ENCODE measurements at places on chromosomes 7 and 10.

GRCh38 chr10:34811968-34812514, 3.1 kb downstream of the PARD3 start:
- DNase-seq: no peak
- no peaks in the 10 kb centered on the region for H3K4me1 ChIP-seq
- H3K27ac ChIP-seq: no peak overlapping the region
- H3K36me3 ChIP-seq: no peaks in the 10 kb centered on the region

- H3K4me1 ChIP-seq: no peaks in the 10 kb centered on the region
- no peak overlapping the region for H3K27ac ChIP-seq
- H3K36me3 ChIP-seq: no peaks in the 10 kb centered on the region
- no peak for DNase-seq
Measured at GRCh38 chr7:28069807-28070206, 110.8 kb downstream of the JAZF1 start.

DNA sequence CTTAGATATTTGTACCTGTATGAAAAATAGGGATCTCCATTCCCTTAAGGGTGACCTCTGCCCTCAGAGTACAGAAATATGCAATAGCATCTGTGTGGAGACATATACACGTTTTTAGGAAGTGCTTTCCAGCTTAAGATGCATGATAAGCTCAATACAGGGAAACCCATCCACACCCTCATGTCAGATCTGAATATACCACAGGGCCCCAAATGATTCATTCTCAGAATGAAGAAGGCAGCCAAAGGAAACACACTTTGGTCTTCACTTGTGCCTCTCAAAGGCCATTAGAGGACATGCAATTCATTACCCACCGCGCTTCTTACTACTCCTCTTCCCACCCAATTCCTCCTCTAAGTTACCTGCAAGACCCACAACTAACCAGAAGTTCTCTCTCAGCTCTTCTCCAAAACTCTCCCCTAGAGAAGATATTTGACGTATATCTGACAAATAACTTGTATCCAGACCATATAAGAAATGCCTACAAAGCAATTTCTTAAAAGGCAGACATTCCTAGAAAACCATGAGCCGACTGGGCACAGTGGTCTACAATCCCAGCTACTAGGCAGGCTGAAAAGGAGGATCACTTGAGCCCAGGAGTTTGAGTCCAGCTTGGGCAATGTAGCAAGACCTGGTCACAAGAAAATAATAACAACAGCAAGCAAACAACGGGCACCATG, 103.0 kb downstream of the OAT start:
- no peaks in the 10 kb centered on the region for H3K27me3 ChIP-seq
- DNase-seq: no peak
- H3K27ac ChIP-seq: no peak overlapping the region
- no peaks in the 10 kb centered on the region for H3K36me3 ChIP-seq

DNA sequence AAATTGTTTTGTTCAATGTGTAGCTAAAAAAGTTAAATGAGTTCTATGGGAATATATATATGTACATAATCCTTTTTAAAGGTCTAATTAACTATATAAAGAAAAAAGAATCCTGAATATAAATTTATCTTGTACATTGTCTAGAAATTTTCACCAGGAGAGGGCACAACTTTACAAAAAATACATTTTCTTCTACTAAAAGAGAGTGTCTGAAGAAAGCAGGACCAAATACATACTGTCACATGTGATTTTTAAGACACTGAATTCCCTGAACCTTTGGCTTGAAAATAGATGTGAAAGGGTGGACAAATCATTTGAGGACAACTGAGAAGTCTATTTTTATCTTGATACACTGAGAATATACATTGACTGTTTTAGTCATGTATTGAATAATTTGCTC, 204.3 kb downstream of the DGKB start:
- H3K4me1 ChIP-seq: no peaks in the 10 kb centered on the region
- H3K27ac ChIP-seq: no peak overlapping the region
- DNase-seq: no peak
- H3K36me3 ChIP-seq: no peaks in the 10 kb centered on the region

DNA sequence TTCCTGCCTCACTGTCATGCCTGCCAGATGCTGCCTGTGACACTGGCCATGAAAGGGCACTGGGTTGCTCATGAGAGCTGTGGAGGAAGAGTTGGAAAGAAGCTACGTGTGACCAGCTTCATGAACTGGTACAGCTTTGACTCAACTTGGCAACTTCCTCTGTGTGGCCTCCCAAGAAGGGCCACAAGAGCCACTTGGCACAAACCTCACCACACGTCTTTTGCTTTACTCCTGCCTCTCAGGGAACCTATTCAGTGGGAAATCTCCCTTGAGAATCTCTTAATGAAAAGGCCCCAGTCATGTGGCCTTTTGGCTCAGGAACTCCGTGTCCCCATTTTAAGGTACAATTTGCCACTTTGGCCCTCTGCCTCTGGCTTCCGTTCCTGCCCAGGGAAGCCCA, 54.5 kb downstream of the FRMD4A start:
- no peak for DNase-seq
- no peaks in the 10 kb centered on the region for H3K36me3 ChIP-seq
- no peak overlapping the region for H3K27ac ChIP-seq
- H3K4me3 ChIP-seq: no peak overlapping the region

DNA sequence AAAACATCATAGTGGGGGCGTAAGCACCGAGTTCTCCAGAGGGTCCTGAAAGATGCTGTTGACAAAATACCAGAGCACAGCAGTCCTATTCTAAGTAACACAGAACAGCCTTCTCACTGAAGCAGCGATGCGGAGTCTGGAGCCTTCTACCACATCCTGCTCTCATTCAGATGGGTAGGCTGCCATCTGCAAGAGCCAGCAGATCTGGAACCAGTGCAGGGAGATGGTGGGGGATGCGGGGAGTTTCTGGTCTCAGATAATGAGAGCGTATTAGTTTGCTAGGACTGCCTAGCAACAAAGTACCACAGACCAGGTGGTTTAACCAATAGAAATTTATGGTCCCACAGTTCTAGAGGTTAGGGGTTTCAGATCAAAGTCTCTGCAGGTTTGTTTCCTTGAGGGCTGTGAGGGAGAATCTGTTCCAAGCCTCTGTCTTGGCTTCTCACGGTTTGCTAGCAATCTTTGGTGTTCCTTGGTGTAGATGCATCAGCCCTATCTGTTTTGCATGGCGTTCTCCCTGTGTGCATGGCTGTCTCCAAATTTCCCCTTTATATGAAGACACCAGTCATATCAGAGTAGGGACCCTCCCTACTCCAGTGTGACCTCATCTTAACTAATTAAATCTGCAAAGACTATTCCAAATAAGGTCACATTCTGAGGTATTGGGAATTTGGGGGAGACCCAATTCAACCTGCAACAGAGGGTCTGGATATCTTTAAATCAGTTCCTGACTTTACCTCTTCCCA, 52.0 kb upstream of the STEAP1B start:
- no peaks in the 10 kb centered on the region for H3K36me3 ChIP-seq
- H3K27ac ChIP-seq: no peak overlapping the region
- no peaks in the 10 kb centered on the region for H3K27me3 ChIP-seq
- no peak for DNase-seq

DNA sequence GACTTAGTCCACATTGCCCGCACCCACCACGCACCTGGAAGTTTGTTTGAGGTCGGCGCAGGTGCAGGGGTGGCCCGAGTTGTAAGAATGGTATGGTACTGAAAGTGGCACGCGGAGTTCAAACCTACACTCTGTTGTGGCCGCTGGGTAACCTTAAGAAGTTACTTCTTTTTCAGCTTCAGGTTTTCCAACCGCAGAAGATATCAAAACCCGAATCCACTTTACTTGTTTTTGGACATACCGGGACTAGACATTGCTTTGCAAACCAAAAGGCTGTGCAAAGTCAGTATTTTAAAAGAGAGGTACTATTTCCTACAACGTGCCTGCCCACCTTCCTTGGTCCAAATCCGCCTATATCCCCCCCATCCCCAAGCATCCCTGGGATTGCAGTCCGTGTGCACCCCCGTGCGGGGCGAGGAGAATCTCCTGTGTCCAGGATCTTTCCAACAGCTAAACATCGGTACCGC, 1.0 kb downstream of the IGFBP3 start:
- H3K27ac ChIP-seq: no peak overlapping the region
- H3K4me1 ChIP-seq: peaks cover 9% of the 10 kb centered on the region
- no peaks in the 10 kb centered on the region for H3K36me3 ChIP-seq
- H3K27me3 ChIP-seq: peaks cover 20% of the 10 kb centered on the region

DNA sequence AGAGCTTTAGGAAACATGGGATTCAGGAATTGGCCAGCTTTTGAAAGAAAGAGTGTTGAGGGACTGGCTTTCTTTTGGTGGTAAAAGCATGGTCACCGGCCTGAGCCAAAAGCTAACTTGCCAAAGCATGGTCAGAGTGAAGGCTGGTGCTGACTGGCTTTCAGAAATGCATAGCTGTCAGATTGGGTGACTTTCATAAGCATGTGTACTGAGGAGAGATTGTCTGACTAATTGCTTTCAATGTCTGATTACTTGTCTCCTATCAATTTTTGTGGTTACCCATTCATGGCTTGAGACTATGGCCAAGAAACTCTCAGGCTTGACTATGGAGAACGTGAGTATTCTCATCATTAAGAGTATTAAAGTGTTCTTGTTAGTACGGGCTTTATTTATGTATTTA, 28.2 kb downstream of the ZNF25 start:
- no peak overlapping the region for H3K27ac ChIP-seq
- no peaks in the 10 kb centered on the region for H3K4me1 ChIP-seq
- no peak for DNase-seq
- no peaks in the 10 kb centered on the region for H3K27me3 ChIP-seq
- H3K4me3 ChIP-seq: no peak overlapping the region

DNA sequence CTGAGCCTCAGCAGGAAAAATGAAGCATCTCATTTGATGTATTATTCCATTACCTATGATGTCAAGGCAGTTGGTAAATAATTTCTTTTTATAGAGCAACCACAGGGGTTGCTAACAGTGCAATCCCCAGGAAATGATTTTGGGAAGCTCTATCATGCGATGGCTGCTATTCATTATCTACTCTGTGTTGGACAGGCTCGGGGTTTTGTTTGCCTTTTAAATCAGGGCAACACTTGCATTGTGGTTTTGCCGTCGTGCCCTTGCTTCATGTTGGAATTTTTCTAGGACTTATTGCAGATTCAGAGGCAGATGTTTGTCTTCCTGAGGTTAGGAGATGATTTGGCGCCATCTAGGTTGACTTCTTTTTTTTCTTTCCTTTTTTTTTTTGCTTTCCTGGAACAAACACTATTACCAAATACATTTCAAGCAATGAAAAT, 128.4 kb downstream of the BICC1 start:
- H3K36me3 ChIP-seq: no peaks in the 10 kb centered on the region
- H3K4me1 ChIP-seq: no peaks in the 10 kb centered on the region
- H3K4me3 ChIP-seq: no peak overlapping the region

DNA sequence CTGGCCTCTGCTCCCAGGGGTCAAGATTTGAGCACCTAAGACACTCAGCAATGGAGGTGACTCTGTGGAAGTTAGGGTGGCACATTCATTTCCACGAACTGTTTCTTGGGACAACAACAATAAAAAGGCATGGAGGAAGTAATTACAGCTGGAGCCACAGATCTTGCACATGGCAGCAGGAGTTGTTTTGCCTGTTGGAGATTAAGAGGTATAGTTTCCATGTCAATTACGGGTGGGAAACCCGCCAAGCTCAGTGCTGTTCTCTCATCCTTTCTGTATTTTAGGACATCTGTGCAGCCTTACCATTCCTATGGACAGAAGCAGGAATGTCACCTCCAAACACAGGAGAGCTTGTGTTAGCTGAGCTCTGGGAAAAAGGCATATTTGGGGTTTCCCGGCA, 201.2 kb downstream of the SNX10 start:
- H3K36me3 ChIP-seq: no peaks in the 10 kb centered on the region
- H3K27me3 ChIP-seq: no peaks in the 10 kb centered on the region
- no peak for DNase-seq
- no peak overlapping the region for H3K4me3 ChIP-seq
- H3K4me1 ChIP-seq: no peaks in the 10 kb centered on the region
- no peak overlapping the region for H3K27ac ChIP-seq

DNA sequence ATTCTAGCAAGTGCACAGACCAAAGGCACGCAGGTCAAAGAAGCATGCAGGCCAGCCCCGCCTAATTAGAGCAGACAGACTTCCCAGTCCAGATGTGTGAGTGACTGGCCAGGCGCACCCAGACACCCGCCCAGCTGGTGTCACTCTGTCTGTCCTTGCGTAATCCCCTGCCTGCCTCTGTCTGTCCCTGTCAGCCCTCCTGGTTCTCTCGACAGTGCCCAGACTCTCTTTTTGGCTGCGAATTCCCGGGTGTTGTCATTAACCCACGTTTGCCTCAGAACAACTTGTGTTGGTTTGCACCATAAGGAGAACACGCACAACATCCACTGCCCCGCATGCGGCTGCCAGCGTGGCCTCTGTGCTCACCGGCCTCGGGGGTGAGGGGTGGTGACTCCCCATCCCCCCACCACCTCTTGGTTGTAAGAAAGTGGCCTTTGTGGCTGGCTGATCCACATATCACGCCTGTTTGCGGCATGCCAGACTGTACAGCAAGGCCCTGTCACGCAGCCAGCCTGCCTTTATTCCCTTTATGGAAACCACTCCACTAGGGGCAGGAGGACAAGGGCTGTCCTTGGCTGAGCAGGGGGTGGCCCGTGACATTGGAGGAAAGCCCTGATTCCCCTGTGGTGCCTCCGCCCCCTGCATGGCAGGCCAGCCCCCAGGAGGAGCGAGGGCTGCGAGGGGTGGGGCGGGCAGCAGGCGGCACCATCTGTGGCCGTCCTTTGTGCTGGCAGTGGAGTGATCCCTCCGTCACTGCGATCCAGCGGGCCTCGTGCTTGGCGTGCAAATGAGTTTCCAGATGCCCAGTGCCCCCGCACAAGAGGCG, 72.8 kb upstream of the PPIF start:
- no peak for DNase-seq
- H3K27me3 ChIP-seq: no peaks in the 10 kb centered on the region
- H3K36me3 ChIP-seq: peaks cover 10% of the 10 kb centered on the region
- no peaks in the 10 kb centered on the region for H3K4me1 ChIP-seq
- no peak overlapping the region for H3K27ac ChIP-seq

DNA sequence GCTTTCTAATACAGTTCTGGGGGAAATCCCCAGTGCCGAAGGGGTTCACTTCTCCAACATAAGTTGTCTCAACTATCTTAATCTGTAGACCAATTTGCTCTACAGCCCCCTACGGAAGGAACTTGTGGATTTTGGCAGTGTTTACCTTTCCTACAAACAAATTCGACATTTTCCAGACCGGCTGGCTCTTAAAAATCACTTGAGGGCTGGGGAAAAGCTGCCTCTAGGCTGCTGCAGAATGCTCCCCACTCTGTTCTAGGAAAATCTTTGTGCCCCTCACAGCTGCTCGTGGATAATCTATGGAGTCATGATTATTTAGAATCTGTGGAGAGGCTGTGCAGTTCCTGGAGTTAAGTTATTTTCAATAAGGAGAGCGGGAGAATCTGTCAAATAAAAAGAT, 474.6 kb upstream of the FZD8 start:
- H3K4me3 ChIP-seq: no peak overlapping the region
- no peaks in the 10 kb centered on the region for H3K27me3 ChIP-seq
- H3K4me1 ChIP-seq: no peaks in the 10 kb centered on the region
- no peak overlapping the region for H3K27ac ChIP-seq

DNA sequence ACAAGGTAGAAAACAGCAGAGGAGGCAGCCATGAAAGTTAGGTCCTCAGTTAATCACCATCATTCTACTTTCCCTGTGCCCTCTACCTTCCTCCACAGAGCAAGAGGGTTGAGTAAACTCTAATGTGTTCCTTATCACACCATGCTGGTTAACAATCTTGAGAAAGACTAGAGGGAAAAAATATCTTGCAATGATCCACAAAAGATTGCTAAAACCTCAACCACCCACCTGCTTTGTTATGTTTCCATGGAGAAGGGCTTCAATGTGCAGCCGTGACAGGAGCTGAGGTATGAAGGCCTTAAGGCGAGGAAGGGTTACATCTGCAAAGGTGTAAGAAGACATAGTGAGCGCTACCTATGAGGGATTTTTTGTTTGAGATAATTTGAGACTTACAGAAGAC, 103.9 kb downstream of the IDE start:
- no peak overlapping the region for H3K27ac ChIP-seq
- H3K27me3 ChIP-seq: no peaks in the 10 kb centered on the region
- H3K4me3 ChIP-seq: no peak overlapping the region
